Islet precursor cell (in vitro differentiated cells): ENCODE measurements at places on chromosomes 11 and 22.

DNA sequence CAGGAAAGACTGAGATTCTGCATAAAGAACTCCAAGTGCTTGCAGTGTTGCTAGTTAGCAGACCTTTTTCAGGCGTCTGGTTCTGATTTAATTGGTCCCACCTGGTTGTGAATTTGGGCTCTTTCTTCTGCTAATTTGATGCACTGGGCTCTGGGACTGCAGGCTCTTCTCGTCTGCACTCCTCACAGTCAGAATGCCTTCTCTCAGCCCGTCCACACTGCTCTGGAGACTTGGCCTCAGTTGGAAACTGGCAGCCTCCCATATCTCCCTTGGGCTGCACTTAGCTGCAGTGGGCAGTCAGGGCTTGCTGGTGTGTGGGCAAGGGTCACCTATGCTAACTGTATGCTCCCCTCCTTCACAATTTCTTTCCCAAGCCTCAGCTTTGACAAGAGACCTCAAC lies 1.5 kb downstream of the TRIM6 start:
- peak; percentile 72 for DNase-seq

DNA sequence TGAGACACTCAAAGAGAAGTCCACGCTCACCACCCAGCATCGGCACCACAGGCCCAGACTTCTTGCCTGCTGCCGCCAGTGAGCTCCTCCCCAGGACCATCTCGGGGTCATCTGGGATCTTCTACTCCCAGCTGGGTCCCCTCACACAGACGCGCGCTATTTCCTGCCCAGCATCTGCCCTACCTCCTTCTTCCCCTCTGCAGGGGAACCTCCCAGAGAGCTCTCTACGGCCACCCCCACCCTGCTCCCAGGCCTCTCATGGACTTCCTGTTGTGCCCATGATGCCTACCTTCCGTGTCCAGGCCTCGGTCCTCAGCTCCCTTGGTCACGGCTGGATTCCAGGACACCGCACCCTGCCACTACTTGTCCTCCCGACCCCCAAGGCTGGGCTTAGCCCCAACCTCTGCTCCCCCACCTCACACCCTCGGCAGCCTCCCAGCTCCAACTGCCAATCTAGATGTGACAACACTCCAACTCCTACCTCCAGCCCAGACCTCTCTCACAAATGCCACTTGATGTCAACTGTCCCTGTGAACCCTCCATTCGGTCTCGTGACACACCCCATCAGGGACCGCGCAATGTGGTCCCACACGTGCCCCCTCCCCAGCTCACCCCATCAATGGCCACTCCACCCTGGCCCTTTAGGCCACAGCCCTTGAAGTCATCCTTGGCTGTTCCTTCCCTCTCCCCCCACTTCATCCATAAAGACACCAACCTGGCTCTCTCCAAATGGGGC lies 45.3 kb downstream of the SGSM3 start:
- DNase-seq, result no peak

GRCh38 chr11:67651976-67652781 lies 1.6 kb upstream of the ACY3 start:
- DNase-seq, result peak; percentile 51

- DNase-seq, result no peak
These were observed 12.5 kb upstream of the MICALL1 start for GRCh38 chr22:37893583-37893983.

DNA sequence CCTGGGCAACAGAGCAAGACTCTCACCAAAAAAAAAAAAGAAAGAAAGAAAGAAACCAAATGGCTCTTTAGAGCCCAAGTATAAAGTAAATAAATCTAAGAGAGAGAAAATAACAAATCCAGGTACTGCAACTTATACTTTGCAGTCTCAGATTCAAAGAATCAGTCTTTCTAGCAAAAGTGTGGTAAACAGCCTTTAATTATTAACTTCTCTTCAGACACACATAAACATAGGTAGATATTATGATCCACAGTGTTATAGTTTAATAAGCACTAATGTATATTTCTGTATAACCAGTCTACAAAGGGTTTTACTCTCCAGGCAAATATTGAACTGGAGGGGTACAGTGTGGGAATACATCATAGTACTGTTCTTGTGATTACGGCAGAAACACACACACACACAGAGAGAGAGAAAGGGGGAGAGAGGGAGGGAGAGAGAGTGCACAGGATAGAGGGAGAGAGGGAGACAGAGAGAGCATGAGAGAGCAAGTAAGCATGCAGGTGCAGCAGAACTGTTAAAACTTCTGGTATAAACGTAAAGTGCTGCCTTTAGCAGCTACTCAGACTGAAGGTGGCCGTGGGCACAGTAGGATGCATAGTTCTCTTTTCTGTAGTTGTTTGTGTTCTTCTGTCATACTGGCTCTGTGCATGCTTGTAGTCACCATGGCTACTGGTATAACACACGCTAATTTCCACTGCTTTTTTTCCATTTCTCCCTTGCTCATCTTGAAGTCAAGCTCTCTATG lies 32.3 kb downstream of the MTMR2 start:
- no peak for DNase-seq

GRCh38 chr22:30288419-30289140 lies 725 bp downstream of the CASTOR1 start:
- DNase-seq, result no peak

DNA sequence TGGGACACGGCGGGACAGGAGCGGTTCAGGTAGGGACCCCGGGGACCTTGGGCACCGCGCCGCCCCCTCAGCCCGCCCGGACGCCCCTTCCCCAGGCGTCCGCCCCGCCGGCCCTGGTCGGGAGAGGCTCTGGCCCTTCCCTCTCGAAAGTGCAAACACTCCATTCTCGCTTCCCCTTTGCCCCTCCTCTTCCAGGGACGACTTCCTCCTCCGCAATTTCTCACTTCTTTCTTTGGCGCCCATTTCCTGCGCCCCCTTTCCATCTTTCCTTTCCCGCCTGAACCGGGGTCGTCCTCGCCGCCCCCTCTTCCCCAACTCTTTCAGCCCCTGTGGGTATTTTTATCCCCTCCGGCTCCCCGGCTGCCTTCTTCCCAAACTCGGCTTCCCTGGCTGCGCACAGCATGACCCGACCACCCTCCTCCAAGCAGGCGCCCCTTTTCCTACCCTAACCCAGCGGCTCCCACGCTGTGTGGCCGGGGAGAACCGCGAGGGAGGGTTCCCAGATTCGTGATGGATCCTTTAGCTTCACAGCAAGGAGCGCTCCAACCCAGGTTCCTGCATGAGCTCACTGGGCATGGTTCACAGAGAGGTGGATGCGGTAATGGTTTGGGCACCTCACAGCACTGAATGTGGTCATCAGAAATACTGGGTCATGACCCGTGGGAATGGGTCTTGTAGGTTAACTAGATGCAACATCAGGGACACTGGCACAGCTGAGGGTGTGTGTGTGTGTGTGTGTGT lies 689 bp downstream of the RAB39A start:
- peak; percentile 60 for DNase-seq

DNA sequence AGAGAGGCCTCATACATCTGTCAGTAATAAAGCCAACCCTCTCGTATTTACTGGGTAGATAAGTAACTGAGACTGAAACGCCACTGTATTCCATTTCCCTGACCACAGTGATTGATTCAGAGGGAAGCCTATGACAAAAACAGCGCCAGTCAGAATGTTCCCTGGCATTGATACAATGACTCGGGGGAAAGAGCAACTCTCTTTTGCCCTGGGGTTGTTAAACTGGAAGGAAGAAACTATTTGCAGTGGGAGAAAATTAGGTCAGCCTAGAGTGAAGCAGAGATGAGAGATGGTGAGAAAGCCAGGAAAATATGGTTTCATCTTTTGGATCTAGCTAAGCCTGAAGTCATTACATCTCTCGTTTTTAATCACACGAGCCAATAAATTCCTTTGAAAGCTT lies 48.6 kb upstream of the RBFOX2 start:
- no peak for DNase-seq

DNA sequence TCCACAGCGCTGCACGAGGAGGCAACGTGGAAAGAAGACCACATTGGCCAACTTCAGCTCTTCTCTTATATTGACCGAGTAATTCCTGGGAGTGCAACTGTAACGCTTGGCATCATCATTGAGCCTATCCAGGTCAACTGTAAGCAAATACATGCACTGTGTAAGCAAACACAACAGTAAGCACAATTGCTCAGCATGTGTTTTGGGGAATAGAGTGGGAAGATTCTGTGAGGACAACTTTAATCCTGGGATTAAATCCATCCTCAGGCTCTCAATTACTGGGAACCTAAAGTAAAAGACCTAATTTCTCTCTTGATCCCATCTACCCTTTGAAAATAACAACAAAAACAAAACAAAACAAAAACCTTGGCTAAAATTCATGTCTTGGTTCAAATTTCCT lies 109.5 kb upstream of the DDI1 start:
- DNase-seq, result no peak

DNA sequence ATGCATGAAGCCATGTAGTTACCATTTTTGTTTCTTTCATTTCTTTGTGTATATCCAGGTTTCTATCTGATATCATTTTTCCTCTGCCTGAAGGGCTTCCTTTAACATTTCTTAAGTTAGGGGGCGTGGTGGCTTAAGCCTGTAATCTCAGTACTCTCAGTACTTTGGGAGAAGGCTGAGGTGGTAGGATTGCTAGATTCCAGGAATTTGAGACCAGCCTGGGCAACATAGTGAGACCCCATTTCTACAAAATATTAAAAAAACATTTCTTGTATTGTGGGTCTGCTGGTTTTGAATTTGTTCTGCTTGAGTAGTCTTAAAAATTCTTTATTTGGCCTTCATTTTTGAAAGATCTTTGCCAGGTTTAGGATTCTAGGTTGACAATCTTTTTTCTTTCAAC lies 5.5 kb upstream of the PACS1 start:
- DNase-seq, result no peak

- DNase-seq, result no peak
These were observed 164.7 kb upstream of the GUCY1A2 start for GRCh38 chr11:107182978-107183377.

DNA sequence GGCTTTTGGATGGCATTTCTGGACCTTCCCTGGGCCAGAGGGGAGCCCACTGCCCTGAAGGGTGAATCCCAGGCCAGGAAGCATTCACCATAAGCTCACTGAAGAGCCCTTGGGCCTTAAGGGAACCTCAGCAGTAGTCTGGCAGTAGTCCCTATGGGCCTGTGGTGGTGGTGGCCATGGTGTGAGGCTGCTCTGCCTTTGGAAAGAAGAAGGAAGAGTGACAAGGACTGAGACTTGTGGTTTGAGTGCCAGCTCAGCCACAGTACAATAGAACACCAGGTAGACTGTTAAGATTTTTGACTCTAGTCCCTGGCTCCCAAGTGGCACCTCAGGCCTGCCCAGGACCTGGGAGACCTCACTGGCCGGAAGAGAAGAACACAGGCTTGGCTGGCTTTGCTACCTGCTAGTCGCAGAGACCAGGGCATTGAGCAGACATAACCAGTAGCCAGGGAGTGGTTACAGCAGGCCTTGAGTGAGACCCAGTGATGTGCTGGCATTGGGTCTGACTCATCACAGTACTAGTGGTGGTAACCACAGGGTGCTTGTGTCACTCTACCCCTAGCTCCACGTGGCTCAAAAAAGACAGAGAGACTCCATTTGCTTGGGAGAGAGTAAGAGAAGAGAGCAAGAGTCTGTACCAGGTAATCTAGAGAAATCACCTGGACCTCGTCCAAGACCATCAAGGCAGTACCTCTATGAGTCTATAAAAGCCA lies 259.8 kb upstream of the BLID start:
- no peak for DNase-seq

DNA sequence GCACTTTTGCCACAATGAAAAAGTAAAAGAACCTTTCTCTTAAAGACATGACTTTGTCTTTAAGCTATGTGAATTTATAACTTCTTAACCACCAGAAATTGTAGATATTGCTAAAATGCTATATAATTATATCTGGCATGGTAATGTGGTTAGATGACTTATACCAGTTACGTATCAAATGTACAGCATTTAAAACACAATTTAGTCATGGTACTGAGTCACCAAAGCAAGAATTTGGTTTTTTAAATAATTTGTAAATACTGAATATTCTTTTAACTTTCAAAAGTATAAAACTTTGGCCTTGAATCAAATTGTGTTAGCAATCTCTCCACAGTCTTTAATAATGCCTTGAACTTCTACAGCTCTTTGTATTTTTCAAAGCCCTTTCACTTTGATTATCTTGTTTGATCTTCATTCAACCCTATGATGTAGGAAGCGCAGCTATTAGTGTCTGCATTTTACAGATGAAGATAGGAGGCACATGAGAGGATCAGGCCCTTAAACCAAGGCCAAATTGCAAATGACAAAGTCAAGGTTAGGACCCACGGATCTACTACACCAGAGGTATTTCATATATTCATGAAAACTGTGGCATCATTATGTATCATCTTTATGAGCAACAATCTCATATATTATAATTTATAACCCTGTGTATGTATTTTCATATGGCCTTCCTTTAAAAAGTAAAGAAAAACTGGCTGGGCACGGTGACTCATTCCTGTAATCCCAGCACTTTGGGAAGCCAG lies 4.4 kb upstream of the SYTL2 start:
- no peak for DNase-seq

GRCh38 chr11:99937330-99937729 lies 749.8 kb upstream of the ARHGAP42 start:
- no peak for DNase-seq

DNA sequence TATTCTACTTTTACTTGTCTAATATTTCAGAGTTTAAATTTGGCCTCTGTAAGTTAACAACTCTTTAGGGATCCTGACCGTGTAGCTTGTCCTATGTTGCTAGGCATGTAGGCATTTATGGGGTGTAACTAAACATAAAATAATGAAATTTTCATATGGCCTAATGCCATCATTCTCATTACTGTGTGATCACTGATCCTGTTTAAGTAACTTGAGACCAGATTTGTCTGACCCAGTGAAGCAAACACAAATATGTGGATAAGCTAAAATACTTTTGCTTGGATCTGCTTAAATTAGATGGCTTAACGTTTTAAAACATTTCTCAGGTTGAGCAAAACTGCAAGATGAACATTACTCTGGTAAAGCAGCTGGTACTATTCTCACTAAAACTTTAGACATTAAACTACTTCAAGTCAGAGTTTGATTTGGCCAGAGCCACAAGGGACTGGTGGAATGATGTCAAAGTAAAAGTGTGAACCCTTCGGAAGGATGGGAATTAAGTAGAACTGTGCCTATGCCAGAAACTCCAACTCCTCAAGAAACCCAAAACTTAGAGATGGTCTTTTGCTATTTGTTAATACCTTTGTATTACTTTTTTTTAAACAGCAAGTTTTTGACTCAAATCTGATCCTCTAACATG lies 12.5 kb downstream of the QSER1 start:
- no peak for DNase-seq

GRCh38 chr11:69930081-69931059 lies 111.2 kb upstream of the FGF3 start:
- DNase-seq, result no peak

DNA sequence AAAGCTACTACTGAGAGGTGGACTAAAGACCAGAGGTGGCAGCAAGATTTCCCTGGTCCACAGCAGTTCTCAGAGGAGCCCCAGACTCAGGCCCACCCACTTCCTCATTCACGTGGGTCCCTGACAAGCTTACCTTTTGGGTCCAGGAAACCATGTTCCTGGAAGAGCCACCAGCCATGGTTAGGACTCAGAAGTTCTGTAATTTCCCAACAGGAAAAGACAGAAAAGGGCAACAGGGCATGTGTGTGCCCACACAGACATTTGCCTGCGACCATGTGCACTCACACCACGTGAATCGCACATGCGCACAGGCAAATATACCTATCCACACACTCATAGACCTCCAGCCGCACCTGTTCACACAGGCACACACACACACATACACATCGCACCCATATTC lies 42.9 kb downstream of the LRRC32 start:
- no peak for DNase-seq

- DNase-seq, result peak; percentile 95
These were observed 32.1 kb downstream of the UQCR10 start for GRCh38 chr22:29799217-29799680.
